ENCODE measurements at places on chromosomes 7 and 10.

GRCh38 chr10:126905776-126906703 lies 812 bp downstream of the DOCK1 start:
- no peak for DNase-seq

DNA sequence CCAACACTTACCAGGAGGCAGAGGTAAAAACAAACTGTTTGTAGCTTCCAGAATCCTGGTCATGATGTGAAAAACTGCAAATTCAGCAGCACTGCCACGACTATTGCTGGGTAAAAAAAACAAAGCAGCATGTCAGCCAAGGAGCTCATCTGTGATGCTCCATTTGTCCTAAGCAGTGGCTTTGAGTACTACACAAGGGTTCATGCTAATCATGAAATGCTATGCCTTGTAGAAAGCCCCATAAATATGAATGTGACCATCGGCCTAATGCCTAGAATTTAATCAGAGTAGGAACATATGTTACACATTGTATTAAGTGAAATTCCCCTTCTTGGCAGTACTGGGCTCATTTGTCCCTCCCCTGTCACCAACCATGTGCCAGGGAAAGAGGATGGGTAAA lies 95.4 kb downstream of the GSAP start:
- DNase-seq: no peak

GRCh38 chr10:565676-566075 lies 123.8 kb downstream of the DIP2C start:
- DNase-seq: no peak

DNA sequence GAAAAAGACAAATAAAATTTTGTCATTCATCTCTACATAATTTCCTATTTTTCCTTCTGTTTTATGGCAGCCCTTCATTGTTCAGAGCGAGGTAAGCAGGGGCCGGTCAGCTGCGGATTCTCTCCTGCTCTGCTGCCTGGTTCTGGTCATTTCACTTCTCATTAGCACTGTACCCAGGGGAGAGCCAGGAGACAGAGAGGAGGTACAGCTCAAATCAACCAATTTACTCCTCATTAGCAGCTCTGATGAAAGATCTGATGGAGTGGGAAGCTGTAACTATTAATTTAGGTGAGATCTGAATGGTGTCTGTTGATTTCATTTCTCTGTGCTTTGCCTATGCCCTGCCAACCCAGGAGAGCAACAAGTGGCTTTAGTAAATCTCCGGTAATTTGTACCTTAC lies 241.5 kb upstream of the PFKP start:
- DNase-seq: no peak

DNA sequence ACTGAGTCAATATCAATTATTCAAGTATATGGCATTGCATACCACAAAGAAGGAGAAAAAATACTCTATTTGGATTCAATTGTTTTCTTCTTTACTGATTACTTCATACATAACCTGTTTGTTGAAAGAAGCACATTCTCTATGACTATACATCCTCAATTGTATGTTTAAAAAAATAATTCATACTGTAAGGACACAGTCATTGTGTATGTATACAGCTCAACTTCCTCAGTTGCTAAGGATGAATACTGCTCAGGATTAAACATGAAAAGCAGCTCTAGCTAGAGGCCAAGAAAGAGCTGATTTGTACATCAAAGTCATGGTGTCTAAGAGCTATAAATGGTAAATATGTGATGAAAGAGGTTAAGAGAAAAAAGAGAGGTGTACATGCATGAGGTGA lies 15.8 kb upstream of the BPGM start:
- no peak for DNase-seq

Data from midbrain (tissue), 1 donor.